ENCODE measurements at places on chromosomes 2 and 18. TPM values are rescaled to one million over a fixed set of nuclear protein-coding genes. Genes with fewer than 3 reads are reported as not detected.

GRCh38 chr2:182821182-182821581 is 45.3 kb downstream of the FRZB start:
- no peaks in the 10 kb centered on the region for H3K36me3 ChIP-seq
- H3K27ac ChIP-seq: no peak overlapping the region
- no peaks in the 10 kb centered on the region for H3K4me1 ChIP-seq
- H3K27me3 ChIP-seq: no peaks in the 10 kb centered on the region

IL1B gene
- 3.1 TPM for total RNA-seq

DNA sequence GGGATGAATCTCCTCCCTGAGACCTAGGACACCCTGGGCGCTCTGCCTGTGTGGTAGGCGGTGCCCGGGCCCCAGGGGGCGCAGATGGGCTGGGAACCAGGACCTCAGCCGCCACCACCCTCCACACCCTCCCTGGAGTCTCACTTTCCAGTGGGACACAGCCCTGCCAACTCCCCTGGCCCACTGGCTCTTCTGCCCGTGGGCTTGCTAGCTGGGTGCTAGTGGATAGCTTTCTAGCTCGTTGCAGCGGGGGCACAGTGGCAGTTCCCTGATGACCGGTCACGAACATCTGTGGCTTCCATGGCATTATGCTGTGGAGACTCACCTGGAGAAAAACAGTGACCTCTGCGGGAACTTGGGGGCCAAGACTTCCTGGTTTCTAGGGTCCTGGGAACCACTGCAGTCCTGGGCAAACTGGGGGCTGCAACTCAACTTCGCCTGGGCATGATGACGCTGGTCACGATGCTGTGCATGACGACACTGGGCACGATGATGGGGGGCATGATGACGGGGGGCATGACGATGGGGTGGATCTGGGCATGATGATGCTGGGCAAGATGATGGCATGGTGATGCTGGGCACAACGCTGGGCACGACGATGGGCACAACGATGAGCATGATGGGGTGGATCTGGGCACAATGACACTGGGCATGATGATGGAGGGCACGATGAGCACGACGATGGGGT is 31.0 kb upstream of the ALLC start:
- H3K27me3 ChIP-seq: no peaks in the 10 kb centered on the region
- H3K4me3 ChIP-seq: no peak overlapping the region
- H3K27ac ChIP-seq: peak overlapping the region; percentile 53
- no peaks in the 10 kb centered on the region for H3K4me1 ChIP-seq

GRCh38 chr2:44793322-44793870 is 148.1 kb upstream of the SIX3 start:
- no peak for DNase-seq
- no peaks in the 10 kb centered on the region for H3K27me3 ChIP-seq
- H3K4me3 ChIP-seq: no peak overlapping the region
- no peaks in the 10 kb centered on the region for H3K4me1 ChIP-seq
- no peaks in the 10 kb centered on the region for H3K36me3 ChIP-seq

DNA sequence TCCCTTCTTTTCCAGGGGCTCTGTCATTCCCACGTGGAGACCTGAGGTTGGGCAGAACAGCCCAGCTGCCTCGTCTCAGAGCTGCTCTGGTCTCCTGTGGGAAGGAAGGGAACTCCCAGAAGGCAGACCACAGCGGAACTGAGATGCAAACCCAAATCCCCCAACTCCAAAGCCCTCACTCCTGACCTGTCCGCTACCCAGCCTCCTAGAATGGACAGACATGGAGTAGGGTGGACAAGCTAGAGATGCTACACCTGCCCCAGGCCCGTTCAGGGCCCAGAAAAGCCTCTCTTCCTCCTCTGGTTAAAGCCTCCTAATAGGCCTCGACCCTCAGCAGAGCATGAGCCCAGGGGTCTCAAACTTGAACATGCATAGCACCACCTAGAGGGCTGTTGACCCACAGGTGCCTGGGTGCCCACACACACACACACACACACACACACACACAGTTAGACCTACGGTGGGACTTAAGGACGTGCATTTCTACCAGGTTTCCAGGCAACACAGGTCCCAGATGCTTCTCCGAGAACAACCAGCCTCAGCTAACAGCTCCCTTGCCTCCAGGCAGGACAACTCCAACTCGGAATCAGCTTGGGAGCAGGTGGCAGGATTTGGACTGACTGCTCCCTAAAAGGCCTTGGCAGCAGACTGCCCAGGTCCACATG is 93.5 kb downstream of the TNS1 start:
- peak overlapping the region; percentile 99 for H3K27ac ChIP-seq
- H3K27me3 ChIP-seq: no peaks in the 10 kb centered on the region
- peaks cover 73% of the 10 kb centered on the region for H3K4me1 ChIP-seq

DNA sequence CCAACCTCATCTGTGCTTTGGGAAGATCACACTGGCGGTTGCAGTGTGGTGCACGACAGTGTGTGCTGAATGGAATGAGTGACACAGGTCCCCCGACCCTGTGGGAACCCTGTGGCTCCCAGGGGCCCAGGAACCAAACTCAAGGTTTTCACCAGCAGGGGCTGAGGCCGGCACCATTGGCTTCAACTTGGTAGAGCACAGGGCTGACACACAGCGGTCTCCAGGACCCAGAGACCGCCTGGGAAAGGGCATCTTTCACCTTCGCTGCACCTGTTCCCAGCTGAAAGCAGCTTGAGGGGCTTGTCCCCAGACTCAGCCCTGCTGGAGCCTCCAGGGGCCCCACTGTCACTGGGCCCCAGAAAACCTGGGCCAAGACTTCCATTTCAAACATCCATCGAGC is 59.0 kb upstream of the ODC1 start:
- DNase-seq: peak; percentile 16
- no peak overlapping the region for H3K27ac ChIP-seq
- no peak overlapping the region for H3K4me3 ChIP-seq
- H3K36me3 ChIP-seq: no peaks in the 10 kb centered on the region

DNA sequence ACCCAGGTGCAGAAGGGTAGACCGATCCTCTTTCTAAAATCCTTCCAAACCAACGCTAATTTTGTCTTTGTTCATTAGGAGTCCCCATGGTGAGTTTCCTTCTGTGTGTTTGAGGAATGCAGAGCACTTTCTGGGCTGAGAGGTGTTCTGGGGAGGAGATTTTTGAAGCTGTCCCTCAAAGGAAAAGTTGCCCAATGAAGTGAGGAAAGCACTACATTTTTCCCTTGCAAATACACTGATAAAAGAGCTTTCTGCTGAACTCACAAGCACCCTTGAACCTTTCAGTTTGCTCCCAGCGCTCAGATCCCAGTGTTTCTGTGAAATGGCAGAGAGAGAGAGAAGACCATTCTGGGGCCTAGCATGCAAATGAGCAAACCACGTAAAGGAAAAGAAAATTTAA is 299.6 kb upstream of the FANCL start:
- H3K27me3 ChIP-seq: no peaks in the 10 kb centered on the region
- no peaks in the 10 kb centered on the region for H3K36me3 ChIP-seq
- no peak overlapping the region for H3K27ac ChIP-seq
- no peak for DNase-seq
- H3K4me3 ChIP-seq: no peak overlapping the region
- no peaks in the 10 kb centered on the region for H3K4me1 ChIP-seq

DNA sequence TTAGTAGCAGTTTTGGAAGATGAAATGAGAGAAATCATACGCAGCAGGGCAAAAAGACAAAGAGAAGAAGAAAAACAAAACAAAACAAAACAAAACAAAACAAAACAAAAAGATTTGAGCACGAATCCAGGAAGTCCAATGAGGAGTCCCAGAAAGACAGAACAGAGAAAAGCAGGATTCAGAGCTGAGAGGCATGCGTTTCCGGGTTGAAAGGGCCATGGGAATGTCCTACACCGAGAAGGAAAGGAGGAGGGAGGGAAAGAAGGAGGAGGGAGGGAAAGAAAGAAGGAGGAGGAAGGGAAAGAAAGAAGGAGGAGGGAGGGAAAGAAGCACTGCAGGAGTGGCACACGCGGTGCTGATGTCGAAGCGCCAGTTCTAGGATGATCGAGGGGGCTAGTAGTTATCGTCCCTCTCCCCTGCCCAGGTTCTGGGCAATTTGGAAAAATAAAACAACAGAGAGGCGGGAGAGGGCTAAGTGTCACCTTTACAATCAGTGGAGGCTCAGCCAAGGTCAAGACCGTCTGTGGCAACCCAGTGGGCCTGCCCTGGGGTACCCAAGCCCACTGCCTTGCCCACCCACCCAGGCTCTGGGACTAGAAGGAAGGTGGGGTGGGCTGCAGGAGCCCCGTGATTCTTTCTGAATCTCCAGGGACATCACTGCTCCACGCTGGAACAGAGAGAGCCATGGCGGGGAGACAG is 68.4 kb downstream of the TWIST2 start:
- H3K27me3 ChIP-seq: no peaks in the 10 kb centered on the region
- H3K36me3 ChIP-seq: no peaks in the 10 kb centered on the region
- no peaks in the 10 kb centered on the region for H3K4me1 ChIP-seq
- no peak for DNase-seq
- no peak overlapping the region for H3K27ac ChIP-seq

SERPINB10 gene
- not detected for total RNA-seq

MPHOSPH10 gene
- 8.7 TPM for total RNA-seq

CXCR4 gene
- 9.0 TPM for total RNA-seq
